ENCODE measurements at places on chromosomes 12 and 14.

DNA sequence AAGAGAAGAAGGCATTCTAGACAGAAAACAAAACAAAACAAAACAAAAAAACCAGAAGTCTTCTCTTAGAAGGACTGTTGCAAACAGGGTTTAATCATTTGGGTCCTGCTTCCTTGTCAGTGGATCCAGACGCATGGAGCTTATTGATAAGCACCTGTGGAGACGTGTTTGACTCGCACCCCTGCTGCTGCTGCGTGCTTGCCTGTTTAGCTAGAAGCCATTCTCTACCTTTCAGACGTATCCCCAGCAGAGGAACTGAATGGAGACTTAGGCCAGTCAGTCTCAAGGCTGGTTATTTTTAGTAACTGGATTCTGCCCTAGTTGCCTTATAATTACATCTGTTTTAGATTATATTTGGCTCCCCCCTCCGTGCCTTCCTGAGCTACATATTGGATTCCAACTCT is 186.1 kb upstream of the EEA1 start:
- no peak for DNase-seq

GRCh38 chr12:71636704-71637115 is 26.9 kb downstream of the ZFC3H1 start:
- peak; percentile 59 for DNase-seq

GRCh38 chr12:110600254-110600653 is 13.7 kb upstream of the TCTN1 start:
- peak; percentile 50 for DNase-seq

- no peak for DNase-seq
Observed at GRCh38 chr12:91103101-91103500, 8.2 kb downstream of the LUM start.

DNA sequence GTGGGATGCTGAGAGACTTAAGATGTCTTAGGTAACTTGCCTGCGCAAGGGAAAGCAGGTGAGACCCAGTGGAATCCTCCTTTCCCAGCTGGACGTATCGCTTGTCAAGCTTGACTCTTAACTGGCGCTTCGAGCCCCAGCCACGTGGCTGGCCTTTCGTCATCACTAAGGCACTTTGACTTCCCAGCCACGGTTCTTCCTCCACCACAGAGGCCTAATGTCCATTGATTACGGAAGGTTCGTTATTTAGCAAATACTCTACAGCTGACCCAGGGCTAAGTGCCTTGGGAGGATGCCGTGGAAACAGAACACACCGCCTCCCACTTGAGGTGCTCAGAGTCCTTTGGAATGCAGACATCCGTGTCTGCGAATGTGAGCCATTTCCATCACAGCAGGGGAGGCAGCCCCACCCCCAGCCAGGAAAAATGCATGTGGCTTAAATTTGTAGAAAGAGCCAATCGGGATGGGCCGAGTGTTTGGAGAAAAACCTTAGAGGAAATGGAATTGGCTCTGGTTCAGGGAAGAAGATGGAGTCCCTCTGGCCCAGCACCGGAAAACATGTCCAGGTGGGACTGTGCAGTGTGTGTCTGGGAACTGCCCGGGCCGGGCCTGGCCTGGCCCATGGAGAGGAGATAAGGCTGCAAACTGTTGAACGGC is 115.7 kb downstream of the PLXNC1 start:
- DNase-seq, result no peak

GRCh38 chr14:84202486-84202885 is 1327.5 kb upstream of the FLRT2 start:
- no peak for DNase-seq

GRCh38 chr12:77667101-77667500 is 163.6 kb upstream of the NAV3 start:
- DNase-seq, result no peak

- no peak for DNase-seq
Observed at GRCh38 chr12:7609495-7609894, 56.2 kb downstream of the APOBEC1 start.

DNA sequence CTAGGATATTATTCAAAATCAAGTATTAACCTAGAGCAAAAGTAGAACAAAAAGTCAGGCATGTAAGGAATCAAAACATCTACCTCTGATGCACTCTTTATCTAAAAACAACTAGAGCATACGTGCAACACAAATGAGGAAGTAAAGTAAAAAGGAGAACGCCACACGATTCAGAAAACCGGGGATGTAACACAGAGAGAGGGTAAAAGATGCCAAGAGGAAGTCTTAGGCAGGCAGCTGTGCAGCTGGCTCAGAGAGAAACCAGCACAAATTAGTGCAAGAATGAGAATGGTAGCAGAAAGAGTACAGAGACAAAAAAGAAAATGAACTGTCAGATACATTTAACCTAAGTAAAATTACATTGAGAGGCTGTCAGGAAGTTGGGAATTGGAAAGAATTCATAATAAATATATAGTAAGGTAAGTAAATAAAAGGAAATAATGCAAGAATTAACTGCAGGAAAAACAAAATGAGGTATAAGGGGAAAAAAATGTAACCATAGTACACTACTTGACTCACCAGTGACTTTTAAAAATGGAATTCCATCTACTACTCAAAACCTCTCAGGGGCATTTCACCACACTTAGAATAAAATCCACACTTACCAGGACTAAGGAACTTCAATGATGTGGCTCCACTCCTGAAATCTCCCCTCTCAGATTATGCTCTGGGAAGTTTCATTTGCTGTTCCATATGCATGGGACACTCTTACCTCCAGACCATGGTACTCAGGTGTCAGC is 17.1 kb downstream of the BCAT1 start:
- no peak for DNase-seq

DNA sequence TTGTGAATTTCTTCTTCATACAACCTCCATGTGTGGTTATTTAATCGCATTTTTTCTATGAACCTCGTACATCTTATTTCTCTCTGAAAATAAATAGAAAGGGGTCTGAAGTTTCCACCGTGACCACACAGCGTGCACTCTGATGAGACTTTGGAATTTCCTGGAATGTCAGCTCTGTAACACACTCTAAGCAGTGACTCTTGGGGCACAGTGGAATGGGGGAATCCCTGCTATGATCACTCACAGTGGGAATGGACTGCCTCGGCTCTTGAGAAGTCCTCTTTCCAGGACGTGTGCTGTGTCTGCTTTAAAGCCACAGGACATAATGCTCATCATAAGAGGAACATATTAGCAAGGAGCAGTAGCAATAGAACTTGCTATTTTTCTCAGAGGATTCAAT is 416.2 kb downstream of the EGLN3 start:
- no peak for DNase-seq

GRCh38 chr12:9372202-9372601 is 164.0 kb upstream of the PZP start:
- DNase-seq, result no peak

GRCh38 chr12:105927564-105927963 is 211.2 kb downstream of the NUAK1 start:
- DNase-seq, result no peak

DNA sequence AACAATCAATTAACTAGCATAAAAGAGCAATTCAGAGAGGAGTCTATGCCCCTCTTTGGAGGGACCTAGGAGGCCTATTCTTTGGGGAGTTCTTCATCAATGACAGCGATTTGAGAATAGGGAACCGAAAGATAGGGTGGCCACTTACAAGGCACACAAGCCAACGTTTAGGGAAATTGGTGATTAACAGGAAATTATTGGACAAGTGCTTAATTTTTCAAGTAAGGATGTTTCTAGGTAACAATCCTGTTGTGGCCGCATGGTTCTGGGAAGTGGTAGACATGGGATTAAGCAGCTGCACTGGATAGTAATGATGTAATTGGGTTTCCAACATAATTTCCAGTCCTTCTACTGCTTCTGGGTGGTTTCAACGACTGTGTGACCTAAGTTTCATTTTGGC is 83.2 kb downstream of the HMGA2 start:
- DNase-seq, result no peak

All from Jurkat, Clone E6-1 (cell line).